ENCODE measurements at places on chromosomes 6 and 20.

DNA sequence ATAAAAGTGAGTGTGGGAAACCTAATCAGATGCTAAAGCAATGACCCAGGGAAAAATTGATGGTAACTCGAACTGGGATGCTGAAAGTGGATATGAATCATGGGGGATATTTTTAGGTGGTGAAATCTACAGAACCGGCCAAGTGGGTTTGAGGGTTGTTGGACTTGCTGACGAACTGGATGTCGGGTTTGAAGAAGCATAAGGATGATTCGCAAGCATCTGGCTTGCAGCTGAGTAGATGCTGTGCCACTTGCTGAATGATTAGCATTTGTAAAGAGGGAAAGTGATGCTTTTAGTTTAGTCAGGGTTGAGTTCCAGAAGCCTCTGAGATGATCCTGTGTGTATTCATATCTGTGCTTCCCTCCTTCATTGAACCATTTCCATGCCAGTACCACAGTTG, 54.9 kb downstream of the UBR2 start:
- DNase-seq, result no peak

DNA sequence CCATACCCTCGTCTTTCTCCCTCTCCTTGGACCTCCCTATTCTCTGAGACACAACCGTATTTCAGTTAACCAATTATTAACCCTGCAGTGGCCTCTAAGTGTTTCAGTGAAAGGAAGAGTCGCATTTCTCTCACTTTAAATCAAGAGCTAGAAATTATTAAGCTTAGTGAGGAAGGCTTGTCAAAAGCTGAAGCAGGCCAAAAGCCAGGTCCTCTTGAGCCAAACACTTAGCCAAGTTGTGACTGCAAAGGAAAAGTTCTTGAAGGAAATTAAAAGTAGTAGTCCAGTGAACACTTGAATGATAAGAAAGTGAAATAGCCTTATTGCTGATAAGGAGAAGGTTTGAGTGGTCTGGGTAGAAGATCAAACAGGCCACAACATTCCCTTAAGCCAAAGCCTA, 58.3 kb downstream of the SNX9 start:
- no peak for DNase-seq

DNA sequence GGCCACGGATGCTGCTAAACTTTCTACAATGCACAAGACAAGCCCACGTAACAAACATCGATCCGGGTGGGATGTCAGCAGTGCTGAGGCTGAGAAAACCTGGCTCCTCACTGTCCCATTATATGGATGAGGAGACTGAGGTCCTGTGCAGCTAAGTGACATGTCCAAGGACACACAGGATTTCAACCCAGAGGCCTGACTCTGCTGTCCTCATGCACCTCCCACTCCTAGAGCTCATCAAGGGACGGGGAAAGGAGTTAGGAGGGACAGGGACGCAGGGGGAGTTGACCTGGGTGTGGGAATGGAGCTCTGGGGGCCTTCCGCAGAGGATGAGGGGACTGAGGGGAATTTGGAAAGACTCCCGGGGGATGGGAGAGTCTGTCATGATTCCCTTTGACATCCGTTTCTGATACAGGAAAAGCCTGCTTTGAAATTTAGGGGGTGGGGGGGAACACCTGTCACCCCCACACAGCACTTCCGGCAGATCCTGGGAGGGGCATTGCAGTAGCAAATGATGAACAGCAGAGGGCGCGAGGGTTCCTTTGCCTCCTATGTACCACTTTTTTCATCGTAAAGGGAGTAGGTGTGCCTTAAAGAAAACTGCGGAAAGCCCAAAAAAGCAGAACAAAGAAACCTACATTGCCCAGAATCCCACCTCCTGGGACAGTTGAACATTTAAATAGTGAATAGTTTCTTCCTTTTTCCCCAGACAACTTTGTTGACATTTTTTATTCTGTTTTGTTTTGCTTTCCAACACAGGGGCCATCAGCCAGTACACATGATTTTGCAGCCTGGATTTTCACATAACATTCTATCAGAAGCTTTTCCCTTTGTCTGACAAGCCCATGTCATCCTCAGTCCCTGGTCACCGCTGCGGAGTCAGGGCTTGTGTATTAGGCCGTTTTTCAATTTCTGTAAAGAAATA, 48.6 kb downstream of the SLC2A10 start:
- peak; percentile 91 for DNase-seq

DNA sequence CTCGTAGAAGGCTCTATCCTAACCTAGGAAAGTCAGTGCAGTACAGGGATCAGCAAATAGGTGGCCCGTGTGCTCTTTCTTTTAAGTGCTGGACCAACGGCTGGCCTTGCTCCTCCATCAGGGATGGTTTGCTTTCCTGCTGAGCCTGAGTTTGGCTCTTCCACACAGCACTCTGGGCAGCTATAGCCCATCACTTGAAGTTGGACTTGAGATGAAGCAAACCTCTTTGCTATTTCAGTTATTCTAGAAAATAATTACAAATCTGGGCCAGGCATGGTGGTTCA, 66.9 kb upstream of the KCNK16 start:
- DNase-seq, result no peak

GRCh38 chr6:40817369-40817768, 221.7 kb downstream of the UNC5CL start:
- DNase-seq, result no peak

DNA sequence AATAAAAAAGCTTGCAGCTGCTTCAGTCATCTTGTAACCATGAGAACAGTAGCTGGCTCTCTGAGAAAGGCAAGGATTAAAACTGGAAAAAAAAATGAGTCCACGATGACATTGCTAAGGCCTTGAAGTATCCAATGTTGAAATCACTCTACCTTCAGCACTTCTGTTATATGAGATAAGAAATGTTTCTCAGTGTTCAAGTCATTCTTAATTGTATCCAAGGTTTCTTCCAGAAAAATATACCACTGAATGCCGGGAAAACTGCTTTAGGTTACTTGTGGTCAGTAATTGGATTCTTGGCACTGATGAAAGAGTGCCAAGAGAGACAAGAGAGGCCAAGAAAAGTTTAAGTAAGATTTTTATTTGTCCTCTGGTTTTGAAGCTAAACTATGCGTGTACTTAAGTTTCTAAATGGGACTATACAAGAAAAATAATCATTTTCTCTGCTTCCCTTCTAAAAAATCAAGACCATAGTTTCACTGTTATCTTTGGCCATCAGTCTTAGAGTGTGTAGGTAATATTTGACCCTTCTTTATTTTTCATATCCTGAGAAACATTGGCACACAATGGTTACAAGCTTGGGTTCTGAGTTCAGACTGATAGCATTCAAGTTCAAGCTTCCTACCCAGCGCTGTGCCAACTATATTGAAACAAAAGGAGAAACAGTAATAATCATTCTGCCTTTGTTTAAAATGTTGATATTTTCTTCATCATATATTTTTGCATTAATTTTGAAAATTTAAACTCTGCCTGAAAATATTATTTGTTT, 84.6 kb downstream of the TRDN start:
- no peak for DNase-seq

DNA sequence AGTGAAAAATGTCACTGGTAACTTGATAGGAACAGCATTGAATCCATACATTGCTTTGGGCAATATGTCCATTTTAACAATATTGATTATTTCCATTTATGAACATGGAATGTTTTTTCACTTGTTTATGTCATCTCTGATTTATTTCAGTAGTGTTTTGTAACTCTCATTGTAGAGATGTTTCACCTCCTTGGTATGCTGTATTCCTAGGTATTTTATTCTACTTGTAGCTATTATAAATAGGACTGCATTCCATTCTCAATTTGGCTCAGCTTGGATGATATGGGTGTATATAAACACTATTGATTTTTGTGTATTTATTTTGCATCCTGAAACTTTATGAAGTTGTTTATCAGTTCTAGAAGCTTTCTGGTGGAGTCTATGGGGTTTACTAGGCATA, 730.3 kb downstream of the DOK5 start:
- no peak for DNase-seq

DNA sequence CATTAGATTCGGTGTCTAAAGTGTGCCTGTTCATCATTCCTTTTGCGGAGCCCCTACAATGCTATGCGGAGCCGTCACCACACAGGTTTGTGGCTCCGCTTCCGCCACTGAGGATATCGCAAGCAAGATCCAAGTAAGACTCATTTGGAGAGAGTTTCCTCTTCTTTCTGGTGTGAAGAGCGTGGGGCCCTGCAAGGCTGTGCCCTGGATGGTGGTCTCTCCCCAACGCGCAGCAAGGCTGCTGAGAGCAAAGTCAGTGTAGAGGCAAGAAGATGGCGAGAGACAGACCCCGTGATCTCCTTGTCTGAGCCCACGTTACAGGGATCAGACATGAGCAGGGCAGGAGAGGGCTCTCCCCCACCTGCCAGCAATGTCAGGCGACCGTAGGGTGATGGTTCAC, 96.3 kb upstream of the AFDN start:
- DNase-seq, result no peak

- no peak for DNase-seq
Observed at GRCh38 chr20:17498641-17499040, 32.5 kb downstream of the BFSP1 start.

DNA sequence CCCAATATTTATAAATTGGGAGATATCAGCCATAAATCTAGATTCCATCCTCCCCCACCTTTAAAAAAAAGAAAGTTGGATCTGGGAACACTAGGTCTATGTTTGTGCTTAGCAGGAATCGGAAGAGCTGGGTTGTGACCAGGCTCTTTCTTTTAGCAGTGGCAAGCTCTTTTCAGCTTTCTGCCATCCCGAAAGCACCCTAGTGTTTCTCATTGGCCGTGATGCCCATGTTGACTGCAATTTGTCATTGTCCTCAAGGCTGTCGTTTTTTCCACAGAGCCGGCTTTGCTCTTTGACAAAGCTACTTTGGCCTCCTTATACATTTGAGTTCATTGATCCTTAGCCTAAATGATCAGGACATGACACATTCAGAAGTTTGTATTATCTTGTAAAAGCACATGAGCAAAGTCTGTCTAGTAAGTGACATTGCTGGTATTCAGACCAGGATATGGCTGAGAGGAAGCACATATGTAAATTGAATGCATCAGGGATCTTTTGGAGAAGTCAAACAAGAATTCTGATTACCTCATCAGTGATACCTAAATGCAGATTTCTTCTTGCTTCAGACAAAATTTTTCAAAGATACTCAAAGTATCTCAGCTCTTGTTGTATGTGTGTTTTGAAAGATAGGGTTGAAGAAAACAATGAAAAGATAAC, 50.1 kb downstream of the CARMIL1 start:
- DNase-seq, result no peak

- no peak for DNase-seq
Observed at GRCh38 chr20:21767739-21768223, 62.3 kb downstream of the PAX1 start.

GRCh38 chr6:14635934-14636591, 518.5 kb downstream of the CD83 start:
- DNase-seq, result no peak

- DNase-seq, result no peak
Observed at GRCh38 chr20:32764005-32764960, 2.1 kb downstream of the DNMT3B start.

DNA sequence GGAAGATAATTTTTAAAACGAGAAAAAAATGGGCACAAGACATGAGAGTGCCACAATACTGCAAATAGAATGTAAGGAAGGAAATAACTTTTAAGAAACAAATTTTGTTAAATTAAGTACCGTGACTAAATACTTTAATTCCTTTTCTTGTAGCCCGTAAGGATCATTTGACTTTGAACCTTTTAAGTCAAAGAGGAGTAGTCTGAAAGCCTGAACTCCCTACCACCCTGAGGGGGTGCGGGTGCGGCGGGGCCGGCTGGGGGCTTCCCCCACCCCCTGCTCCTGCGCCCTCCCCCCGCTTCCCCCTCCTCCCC, 231 bp upstream of the PHACTR2 start:
- no peak for DNase-seq

DNA sequence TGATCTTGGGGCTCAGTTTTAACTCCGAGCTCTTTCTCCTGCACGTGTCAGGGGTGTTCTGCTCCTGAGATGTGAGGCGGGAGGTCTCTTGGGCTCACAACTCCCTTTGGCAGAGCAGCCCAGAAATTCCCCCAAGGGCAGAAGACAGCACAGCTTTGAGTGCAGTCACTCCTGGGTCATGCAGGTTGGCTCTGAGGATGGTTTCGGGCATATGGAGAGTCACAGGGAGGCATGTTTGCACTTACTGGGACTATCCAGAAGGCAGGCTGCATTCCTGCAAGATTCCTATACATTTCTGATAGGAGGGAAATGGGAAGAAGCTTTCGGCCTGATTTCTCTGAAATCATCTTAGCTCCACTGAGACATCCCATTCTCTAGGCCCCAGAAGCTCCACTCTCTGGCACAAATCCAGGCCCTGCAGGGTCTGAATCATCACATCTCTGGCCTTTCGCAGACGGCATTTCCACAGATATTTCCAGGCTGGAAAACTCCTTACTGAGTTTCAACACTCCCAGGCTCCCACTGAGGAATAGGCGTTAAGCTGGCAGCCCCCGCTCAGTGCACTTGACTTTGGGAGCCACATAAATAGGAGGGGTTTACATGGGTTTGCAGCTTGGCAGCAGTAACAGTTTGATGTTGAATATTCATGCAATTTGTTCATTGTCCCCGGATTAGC, 39.7 kb downstream of the AGPAT4 start:
- DNase-seq, result no peak

- DNase-seq, result no peak
Observed at GRCh38 chr20:37291724-37292126, 2.3 kb downstream of the MANBAL start.

DNA sequence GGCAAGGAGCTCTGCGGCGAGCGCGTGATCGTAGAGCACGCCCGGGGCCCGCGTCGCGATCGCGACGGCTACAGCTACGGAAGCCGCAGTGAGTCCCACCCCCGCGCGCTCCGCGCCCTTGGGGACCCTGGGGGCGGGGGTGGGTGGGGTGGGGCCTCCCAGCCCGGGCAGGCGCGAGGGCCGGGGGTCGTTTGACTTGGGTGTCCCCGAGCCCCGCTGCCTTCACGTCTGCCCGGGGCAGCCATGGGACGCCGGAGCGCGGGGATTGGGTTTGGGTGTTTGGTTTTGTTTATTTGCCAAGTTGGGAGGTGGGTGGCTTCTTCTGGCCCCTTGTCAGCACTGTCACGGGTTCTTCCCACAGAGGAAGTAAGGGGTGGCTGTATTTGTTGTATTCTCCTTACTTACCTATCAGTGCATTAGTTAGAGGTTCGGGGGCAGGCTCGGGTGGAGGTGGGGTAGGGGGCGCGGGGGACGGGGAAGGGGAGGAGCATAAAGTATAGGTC, 777 bp downstream of the SRSF6 start:
- no peak for DNase-seq
